ENCODE measurements at places on chromosomes 1 and 21.
A peak's percentile ranks its signal among the peaks of the same experiment; 100 is the strongest.

DNA sequence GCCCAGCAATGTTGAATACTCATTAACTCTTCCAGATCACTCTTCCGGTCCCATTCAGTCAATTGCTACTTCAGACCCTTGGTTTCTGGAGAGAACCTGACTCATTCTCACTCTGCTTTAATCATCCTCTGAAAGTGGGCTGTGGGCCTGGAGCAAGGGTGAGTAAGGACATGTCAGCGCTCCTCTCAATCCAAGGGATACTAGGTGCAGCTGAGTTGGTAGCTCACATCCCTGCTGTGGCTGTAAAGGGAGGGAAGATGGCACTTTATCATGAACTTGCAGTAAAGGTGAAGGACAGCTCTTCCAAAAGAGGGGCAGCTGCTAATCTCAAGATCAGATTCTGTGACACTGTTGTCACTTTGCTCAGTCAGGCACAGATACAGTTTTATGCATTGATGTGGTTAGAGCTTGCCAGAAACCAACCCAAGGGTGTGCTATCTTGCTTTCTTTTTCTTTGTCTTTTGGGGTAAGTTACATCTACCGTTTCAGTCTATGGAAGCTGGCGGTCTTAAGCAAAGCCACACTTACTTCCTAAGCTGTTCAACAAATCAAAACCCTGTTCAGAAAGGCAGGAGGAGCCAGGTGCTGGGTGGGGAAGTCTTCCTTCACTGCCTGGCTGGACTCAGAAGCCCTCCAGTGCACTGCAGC lies 26.5 kb upstream of the NTPCR start:
- DNase-seq = peak; percentile 37

DNA sequence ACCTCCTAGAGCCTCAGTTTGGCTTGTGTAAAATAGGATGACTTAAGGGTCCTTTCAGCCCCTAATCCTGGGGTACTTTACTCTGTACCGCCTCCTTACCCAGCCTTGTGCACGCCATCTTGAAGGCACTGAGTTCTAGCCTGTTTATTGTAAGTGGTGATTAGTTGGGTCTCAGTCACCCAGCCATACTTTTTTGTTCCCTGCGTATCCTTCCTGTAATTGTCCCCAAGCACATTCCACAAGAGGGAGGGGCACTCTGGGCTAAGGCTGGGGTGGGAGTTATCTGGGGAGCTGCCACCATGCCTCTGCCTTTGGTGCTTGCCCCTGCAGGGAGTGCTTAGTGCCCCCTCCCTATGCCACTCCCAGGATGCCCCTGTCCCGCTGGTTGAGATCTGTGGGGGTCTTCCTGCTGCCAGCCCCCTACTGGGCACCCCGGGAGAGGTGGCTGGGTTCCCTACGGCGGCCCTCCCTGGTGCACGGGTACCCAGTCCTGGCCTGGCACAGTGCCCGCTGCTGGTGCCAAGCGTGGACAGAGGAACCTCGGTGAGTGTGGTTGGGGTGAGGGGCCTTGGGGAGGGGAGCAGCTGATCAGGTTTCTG lies 856 bp downstream of the FDPS start:
- no peak for DNase-seq

DNA sequence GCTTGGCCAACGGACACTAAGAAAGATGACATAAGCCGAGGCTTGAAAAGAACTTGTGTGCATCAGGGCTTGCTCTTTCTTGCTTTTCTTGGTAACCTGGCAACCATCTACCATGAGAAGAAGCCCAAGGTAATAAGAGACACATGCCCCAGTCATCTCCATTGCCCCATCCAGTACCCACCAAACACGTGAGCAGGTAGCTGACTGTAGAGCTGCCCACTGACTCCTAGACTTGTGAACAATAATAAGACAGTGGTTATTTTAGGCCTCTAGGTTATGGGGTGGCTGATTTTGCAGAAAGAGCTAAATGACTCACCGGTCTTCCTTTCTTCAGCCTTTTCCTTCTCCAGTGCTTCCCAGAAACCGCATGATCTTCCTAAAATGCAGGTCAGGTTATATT lies 105.0 kb upstream of the JUN start:
- no peak for DNase-seq

GRCh38 chr1:94253456-94254017 lies 16.2 kb upstream of the ARHGAP29 start:
- no peak for DNase-seq

DNA sequence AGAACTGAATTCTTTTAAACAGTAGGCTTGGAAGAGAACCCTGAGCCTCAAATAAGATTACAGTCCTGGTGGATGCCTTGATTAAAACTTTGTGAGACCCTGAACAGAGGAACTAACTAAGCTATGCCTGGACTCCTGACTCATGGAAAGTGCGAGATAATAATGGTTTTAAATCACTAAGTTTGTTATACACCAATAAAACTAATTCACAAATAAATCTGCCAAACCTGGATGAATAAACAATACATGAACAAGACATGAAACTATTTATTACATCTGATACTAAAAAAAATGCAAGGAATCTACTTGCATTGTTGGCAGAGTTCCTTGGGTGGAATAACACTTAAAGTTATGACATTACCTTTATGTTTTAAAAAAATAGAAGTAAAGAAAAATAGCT lies 118.4 kb downstream of the PIGK start:
- DNase-seq = no peak

DNA sequence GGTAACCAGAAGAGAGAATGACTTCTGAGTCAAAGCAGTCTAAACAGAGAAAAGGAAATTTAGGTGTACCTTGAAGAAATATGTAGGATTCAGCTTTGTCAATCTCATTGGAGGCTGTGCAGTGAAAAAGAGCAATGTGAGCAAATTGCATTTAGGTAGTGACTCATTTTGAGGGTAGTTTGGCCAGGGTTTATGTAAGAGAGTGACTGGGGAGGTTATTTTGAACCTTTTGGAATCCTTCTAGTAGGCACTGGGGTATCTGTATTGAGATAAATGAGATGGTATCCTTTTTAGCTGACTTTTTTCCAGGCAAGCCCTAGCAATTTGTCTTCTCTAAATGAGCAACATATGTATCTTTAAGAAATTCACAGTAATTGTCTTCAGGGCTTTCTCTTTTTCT lies 95.9 kb downstream of the DISP1 start:
- DNase-seq = no peak

GRCh38 chr1:220222939-220223338 lies 49.3 kb downstream of the RAB3GAP2 start:
- DNase-seq = no peak

GRCh38 chr1:165075725-165076370 lies 280.7 kb downstream of the LMX1A start:
- DNase-seq = no peak

DNA sequence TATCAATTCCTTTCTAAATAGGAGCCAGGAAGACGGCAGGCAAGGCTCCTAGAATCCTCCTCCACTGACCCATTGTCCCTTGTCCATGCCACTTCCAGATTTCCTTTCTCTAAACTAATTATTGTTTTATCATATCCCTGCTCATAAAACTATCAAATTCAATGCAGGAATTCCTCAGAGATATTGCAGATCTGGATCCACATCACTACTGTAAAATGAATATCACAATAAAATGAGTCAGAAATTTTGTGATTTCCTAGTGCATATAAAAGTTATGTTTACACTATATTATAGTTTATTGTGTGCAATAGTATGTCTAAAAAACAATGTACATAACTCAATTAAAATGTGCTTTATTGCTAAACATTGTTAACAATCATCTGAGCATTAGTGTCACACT lies 498.7 kb upstream of the NEGR1 start:
- DNase-seq = no peak

DNA sequence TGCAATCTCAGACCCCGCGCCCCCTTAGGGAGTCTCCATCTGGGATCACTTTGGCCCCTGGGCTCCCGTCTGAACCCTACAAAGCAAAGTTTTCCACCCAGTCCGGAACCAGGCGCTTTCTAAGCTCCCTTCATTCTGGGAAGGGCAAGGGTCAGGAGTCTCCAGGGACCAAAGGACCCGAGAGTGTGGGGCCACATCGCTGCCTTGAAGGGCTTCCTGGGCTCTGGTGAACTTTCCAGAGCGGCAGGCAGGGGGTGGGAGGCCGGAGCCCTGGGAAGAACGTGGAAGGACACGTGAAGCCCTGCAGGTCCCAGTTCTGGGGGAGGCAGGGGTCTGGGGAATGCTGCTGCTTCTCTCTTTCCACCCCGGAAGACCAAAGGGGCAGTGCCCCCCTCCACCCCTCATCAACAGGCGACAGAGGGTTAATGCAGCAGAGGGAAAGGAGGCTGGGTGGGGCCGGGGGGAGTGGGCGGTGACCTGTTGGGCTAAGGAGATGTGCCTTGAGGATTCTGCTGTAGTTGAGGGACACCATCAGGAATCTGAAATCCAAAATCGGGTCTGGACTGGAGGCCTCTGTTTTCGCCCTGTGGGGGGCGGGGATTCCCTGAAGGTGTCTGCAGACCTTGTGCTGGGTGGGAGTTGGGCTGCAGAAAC lies 734 bp downstream of the CDK18 start:
- DNase-seq = no peak

DNA sequence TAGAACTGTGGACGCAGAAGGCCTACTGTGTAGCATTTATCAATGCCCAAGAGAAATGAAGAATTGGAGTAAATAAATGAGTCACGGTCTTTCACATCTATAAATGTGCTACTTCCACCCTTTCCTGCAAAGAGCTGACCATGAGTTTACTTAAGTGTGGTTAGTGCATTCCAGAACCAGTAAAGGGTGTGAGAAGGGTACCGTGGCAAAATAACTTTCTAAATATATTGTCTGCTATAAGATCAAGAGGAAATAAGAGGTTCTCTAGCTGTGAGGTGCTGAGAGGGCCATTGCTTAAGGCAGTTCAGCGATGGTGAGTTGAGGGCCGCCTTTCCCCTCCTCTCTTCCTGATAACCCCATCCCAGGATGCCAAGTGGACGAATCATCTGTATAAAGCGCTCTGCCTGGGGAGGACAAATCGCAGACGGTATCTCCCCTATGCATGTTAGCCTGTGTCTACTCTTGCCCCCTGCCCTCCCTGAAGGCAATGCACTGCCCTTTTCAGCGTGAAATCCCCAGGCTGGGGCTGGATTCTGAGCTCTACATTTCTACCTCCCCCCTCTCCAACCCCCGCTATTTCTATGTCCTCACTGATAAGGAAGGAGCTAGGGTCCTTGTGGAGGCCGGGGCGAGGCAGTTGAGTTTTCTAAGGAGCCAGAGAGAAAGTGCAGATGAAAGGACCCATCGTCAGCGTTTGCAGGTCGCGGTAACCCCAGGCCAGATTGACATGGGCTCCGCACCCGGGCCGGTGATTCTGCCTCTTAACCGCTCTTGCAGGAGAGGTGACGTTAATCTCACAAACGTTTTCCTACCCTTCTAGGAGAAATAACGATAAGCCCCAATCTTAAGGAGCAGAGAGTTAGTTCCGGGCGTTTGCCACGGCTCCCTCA lies 1.5 kb upstream of the NCAM2 start:
- DNase-seq = no peak

DNA sequence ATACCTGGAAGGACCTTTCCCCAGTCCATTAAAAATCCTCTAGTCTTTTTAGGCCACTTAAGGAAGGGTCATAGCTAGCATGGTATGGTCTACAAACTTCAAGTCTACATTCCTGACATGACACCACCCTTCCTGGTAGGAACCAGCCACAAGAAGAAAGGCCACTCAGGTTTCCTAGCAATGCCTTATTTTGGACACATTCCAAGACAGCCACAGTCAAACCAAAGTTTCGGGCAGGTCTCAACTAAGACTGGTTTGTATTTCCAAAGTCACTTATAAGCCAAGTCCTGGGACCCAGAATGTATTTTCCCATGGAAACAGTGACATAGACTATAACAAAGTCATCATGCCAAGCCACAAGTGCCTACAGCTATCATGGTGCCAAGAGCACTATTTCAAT lies 50.6 kb upstream of the SLC44A3 start:
- no peak for DNase-seq

Measured in immature natural killer cell (primary cell).